Ureter (tissue), 1 donor: ENCODE measurements at places on chromosomes 2 and 18.

GRCh38 chr2:183000846-183001245 lies 37.4 kb downstream of the NCKAP1 start:
- DNase-seq: no peak

DNA sequence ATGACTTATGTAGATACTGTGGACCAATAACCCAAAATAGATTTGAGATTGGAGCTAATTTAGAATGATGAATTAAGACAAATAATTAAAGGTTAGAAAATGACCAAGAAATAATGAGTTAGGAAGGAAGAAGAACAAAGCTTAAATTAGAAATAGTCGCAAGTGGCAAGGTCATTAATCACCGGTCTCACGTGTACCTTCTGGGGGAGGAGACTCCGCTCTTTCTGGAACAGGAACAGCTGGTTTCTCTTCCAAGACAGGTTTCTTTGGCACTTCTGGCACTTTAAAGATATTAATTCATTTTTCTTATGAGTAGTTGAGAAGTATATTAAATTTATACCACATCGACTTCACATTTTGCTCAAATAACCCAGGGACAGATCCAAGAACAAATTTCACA lies 156.7 kb downstream of the TTN start:
- DNase-seq: no peak

DNA sequence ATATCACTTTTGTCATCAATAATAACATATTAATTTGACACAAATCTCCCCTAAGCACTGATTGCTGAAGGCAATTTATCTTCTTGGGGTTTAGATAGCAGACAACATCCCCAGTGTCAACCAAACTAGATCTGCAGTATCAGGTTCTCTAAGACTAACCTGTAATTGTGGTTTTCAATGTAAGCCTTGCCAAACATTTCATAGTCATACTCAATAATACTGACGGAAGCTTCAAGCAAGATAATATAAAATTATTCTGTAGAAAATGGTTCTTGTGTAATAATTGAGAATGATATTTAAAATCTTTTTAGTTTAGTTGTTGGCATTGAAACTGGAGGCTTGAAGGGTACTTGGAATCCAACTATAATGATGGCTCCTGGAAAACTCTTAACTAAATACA lies 186.3 kb downstream of the RIT2 start:
- no peak for DNase-seq

DNA sequence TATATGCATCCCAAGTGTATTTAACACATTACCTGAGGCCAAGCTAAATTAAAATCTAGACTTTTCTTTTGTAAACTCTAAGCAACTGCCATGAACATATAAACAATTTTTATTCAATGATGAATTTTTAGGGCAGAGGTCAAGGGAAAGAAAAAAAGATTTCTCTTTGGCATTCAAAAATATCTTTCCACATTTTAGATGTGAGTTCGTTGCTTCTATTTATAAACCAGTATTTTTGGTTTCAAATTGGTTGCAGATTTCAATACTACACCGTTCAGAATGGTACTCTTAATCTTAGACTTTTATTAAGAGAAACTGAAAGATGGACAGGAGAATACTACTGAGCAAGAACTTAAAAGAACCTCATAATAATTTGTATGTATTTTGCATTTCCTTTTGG lies 293.6 kb upstream of the CCDC68 start:
- no peak for DNase-seq

DNA sequence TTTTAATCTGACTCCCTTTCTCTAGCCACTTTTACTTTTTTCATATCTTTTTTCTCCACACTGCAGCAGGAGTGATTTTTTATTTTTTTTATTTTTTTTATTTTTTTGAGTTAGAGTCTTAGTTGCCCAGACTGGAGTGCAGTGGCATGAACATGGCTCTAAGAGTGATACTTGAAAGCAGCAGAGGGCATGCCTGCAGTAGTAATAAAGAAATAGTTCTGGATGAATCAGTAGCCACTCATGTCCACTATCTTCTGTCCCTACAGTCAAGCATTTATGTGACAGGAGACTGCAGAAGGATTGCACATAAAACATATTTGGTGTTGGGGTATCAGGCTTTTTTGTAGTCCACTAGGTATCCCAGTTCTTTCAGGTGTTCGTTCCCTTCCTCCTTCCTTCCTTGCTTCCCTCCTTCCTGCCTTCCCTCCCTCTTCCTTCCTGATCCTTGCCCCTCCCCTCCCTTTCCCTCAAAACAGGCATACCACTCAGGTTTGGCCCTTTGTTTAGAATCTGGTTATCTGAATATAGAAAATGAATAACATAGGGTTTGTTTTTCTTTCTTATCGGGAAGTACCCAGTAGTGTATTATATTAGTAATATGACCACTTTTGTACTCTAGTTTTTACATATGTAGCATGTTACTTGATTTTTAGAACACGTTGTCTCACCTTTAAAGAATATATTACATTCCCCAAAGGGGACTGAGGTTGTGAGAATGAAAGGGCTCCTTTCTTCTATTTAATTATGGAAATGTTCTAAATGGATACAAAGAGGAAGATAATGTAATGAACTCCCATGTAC lies 23.5 kb downstream of the MIB1 start:
- DNase-seq: no peak

GRCh38 chr2:194725169-194725568 lies 931.9 kb upstream of the SLC39A10 start:
- no peak for DNase-seq

- no peak for DNase-seq
Measured at GRCh38 chr2:223090540-223091235, 38.7 kb downstream of the KCNE4 start.

DNA sequence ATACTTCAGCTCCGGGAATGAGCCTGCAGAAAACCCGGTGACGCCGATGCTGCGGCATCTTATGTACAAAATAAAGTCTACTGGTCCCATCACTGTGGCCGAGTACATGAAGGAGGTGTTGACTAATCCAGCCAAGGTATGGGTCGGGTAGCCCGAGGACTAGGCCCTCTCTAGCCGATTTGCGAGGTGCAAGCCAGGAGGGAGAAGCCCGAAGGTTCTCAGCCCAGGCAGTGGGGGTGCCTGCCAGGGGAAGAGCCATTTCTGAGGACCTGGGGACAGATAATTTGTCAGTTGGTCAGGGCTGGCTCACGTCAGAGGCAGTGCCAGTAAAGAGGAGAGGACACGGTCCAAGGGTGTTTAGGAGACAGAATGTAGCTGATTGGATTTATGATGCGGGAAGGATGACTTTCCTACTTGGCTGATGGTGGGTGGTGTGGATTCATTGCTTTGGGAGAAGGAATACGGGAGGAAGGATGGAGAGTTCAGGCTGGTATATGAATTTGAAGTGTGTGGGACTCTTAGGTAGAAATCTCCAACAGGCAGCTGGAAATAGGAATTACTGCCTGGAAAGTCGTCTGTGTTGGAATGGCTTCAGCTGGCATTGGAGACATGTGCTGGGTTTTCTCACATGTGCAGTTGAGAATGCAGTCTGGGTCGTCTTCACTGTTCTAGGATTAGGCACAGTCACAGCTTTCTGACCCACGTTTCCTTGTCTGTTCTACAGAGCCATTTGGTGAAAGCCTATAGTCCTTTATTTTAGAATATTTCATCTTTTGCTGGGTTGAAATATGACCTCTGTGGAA lies 874 bp downstream of the NDUFAF7 start:
- DNase-seq: no peak

GRCh38 chr2:135164431-135164830 lies 112.3 kb downstream of the RAB3GAP1 start:
- no peak for DNase-seq
